K562 (cell line): ENCODE measurements at places on chromosomes 12 and 14. TPM values are rescaled to one million over a fixed set of nuclear protein-coding genes. Genes with fewer than 3 reads are reported as not detected.

DNA sequence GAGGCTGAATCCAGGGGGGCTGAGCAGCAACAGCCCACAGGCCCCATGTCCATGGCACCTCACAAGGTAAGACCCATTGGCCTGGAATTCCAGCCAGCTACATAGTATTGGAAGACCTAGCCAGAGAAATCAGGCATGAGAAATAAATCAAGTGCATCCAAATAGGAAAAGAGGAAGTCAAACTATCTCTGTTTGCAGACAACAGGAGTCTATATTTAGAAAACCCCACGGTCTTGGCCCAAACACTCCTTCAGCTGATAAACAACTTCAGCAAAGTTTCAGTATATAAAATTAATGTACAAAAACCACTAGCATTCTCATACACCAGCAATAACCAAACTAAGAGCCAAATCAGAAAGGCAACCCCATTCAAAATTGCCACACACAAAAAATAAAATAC is 16.9 kb downstream of the PDE6H start:
- DNase-seq: no peak

The CFAP251 gene
- 17.2 and 18.2 TPM in 2 replicates for total RNA-seq

DNA sequence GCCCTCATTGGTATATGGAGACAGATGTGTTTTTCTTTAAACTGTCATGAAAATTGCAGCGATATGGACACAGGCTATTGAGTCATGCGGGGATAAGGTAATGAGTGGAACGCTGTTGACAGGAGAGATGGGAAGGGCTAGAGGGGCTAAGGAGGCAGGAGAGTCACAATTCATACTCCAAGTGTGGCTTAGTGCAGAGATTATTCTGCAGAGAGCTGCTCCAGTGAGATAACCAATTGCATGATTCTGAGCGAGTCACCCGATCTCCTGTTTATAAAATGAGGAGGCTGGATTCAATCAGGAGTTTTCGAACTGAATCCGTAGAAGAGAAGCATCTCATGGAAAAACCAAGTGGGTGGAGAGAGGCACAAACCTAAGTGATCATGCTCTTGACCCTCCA is 106.4 kb upstream of the PLEKHG7 start:
- DNase-seq: no peak

The SLC15A4 gene
- 11.6 and 13.0 TPM in 2 replicates for total RNA-seq

DNA sequence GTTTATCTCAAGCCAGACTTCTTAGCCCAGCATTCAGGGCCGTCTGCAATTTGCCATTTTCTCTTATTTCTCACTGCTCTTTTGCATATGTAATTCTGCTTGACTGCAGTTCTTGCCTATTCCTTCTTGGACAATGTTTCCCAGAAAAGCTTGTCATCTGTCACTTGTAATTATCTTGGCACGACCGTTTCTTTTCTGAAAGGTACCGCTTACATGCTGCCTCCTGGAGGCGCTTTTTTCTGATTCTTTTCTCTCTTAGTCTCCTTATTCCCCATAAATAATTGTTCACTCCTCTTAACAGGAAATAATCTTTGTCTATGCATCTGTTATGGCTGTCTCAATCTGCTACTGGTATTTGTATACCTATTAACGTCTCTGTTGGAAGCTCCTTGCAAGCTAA is 1.2 kb upstream of the ALDH1L2 start:
- no peak for DNase-seq

GRCh38 chr12:105622220-105622619 is 291.7 kb downstream of the C12orf75 start:
- no peak for DNase-seq

The KRT5 gene
- not detected in 2 replicates for total RNA-seq
